ENCODE measurements at places on chromosomes 11 and 22. TPM values are rescaled to one million over a fixed set of nuclear protein-coding genes. Genes with fewer than 3 reads are reported as not detected.

DNA sequence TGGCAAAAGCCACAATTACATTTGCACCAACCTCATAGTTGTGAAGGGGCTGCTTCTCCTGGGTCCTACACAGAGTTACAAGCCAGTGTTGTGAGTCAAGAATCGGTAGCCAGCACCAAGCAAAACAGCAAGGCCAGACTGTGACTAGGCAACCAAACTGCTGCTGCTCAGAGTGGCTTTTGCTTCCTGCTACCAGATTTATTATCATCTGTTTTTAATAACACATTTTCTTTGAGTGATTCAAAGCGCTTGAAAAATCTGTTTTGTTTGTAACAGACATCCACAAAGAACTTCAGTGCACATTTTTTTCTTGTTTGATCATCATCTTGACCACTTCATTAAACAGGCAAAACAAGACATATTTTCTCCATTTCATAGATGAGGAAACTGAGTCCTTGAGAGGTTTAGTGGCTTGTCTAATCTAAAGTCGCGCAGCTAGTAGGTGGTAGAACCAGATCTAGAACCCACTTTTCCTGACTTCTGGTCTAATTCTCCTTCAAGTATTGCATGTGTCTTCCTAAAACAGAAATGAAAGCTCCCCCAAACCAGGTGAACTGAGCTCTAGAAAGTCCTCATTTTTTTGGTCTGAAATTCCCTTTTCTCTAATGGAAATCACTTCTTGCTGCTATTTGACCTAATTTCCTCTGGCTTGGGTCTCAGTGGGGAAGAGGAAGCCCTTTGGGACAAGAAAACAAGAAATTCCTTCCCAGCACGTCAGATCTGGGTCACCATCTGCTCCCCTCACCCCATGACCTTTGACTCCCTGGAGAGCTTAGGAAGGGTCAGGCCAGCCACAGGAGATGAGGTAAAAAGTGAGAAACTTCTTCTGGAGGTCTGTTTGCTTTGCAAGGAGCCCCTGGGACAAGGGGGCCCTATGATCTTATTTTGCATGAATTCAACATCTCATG lies 39.9 kb downstream of the CWC15 start:
- DNase-seq, result no peak

GRCh38 chr22:19120829-19121630 lies 1.2 kb downstream of the DGCR2 start:
- peak; percentile 83 for DNase-seq

DNA sequence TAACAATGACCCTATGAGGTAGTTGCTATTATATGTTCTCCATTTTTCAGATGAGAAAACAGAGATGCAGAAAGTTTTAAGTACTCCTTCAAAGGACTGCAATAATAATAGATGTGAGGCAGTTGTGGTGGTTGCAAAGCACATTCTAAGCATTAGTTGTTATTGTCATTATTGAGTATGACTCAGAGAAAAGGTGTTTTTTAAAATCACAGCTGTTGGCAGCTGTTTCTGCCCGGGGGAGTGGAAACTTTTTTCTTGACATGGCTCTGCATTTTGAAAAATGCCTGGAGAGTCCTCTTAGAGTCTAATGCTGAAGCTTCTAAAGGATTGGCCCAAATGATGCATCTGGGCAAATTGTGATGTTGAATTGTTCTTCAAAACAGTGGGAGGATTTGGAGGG lies 244.5 kb upstream of the MPPED2 start:
- DNase-seq, result no peak

DNA sequence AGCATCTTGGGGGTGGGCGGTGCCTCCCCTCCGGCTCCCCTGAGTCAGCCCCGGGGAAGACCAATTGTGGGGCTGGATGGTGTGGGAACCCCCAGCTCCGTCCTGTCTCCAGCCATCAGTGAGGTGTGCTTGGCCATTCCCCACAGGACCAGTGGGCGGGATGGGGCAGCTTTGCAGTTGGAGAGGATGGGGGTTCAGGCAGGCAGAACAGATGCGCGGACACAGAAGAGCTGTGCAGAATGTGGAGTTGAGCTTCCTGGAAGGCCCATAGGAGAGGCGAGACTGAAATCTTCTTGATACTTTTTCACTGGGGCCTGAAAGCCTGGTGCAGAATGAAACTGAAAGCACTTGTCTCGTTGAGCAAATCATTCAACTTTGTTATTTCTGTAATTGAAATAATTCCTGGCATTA lies 23.8 kb downstream of the PARVB start:
- DNase-seq, result no peak

GRCh38 chr11:105183426-105183825 lies 43.9 kb upstream of the CARD18 start:
- DNase-seq, result no peak

DNA sequence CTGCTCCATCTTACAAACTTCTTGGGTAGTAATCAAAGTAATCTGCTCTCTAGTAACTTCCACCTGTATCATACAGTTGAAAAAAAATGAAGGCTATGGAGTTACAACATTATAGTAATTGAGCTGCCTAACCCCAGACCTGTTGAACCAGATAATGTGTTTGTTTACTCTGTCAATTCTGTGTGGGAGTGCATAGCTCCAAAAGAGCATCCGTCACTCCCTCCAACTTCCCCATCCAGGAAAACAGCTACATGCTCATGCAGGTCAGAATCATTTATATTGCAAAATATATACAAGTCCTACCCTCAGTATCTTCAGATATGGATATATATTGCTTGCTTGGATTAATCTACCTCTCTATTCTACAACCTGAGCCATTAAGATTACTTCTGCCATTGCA lies 244.0 kb upstream of the ANO5 start:
- no peak for DNase-seq

DNA sequence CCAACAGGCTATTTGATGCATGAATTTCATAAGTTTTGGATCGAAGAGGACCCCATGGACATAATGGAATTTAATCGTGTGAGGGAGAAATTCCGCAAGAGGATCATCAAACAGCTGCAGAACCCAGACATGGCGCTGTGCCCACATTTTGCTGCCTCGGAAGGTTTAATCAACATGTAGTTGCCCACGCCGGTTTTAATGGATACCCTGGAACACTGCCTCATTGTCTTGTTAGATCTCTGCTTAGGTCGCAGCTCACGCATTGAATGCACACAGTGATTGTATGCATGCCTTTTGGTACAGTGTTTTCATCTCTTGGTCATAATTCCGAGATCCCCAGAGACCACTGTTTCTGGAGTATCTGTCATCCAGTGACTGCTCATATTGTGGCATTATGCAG lies 46.8 kb downstream of the SLN start:
- DNase-seq, result no peak

GRCh38 chr11:13229136-13229535 lies 48.5 kb upstream of the BMAL1 start:
- DNase-seq, result no peak

- no peak for DNase-seq
These were observed 20.4 kb downstream of the FAM168A start for GRCh38 chr11:73577496-73577917.

- no peak for DNase-seq
These were observed 19.6 kb downstream of the APOL4 start for GRCh38 chr22:36182056-36182455.

GRCh38 chr22:26041931-26042330 lies 127.3 kb upstream of the SEZ6L start:
- DNase-seq, result no peak

- DNase-seq, result no peak
These were observed 13.7 kb downstream of the NARS2 start for GRCh38 chr11:78560826-78561484.

DNA sequence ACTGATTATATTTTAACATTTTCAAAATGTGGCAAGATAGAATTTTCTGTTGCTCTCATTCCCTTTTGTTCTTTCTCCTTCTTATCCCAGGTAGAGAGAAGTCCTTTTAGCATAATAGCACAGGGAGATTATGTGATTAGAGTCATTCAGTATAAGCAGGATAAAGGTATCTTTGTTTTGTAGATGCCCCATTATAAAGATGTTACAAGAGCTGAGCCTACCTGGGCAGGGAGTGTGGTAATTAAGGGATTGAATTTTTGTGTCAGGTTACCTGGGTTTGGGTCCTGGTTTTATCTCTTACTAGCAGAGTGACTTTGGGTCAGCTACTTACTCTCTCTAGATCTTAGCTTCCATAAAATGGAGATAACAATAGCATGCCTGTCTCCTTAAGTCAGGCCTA lies 536.5 kb downstream of the TMEM135 start:
- DNase-seq, result no peak

DNA sequence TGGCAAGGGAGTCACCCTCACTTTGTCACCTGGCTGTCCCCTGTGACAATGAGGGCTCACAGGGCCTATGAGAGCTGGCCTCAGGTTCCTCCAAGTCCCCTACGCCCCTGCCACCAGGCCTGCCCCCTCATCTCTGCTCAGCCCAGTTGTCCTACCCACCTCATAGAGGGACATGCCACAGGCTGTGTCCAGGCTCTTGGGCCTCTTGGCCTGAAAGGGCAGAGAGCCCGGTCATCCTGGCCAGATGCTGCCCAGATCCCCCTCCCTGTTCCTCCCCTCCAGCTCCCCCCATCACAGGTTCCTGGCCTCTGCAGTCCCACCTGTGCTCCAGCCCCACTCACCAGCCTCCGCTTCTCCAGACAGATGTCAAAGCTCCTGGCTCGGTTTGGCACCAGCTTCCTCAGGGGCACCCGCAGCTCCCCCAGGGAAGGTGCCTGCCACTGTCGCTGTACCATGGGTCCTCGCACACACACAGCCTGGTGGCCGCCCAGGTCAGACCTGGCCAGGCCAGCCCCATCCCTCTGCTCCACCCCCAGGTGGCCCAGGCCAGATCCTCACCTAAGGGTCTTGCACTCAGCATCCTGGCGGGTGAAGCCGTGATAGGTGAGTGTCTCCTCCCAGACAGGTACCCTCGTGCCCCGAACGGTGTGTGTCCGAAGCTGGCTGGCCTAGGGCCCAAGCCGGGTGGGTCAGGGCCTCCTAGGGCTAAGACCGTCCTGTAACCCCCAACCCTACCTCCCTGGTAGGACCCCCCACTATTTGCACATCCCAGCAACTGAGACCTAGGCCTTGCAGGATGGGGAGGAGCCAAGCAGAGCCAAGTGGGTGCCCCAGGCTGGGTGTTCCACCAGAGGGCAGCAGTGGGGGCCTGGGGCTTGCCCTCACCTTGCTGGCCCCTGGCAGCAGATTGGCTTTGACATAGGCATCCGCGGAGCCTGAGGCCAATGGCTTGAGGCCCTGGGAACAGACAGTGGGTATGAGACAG lies 8.3 kb downstream of the NDUFV1 start:
- no peak for DNase-seq

Gene CBL
- 13.4 TPM for total RNA-seq

Gene RAB38
- 0.22 TPM for total RNA-seq

Gene OR51V1
- not detected for total RNA-seq

Gene APOBEC3A
- 1.7 TPM for total RNA-seq

Gene SLC22A6
- total RNA-seq, result not detected

Gene MMP27
- total RNA-seq, result not detected

Gene MS4A12
- not detected for total RNA-seq
